ENCODE measurements at places on chromosomes 7 and 10.

DNA sequence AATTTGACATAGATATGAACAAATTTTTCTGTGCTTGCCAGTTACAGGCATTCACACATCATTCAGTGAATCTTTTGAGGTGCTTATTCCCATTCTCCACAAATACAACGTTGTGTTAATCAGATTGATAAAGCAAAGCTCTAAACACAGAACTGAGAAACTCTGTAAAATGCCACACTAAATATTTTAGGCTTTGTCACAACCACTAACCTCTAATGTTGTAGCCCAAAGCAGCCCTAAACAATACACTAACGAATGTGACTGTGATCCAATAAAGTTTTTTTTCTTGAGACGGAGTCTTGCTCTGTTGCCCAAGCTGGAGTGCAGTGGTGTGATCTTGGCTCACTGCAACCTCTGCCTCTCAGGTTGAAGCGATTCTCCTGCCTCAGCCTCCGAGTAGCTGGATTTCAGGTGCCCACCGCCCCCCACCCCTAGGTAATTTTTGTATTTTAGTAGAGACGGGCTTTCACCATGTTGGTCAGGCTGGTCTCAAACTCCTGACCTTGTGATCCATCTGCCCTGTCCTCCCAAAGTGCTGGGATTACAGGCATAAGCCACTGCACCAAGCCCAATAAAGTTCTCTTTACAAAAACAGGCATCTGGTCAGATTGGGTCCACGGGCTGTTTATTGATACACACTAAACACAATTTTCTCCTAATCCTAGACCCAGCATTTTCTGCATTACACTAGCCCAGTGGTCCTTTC is 6.9 kb downstream of the CYCS start:
- DNase-seq = no peak

DNA sequence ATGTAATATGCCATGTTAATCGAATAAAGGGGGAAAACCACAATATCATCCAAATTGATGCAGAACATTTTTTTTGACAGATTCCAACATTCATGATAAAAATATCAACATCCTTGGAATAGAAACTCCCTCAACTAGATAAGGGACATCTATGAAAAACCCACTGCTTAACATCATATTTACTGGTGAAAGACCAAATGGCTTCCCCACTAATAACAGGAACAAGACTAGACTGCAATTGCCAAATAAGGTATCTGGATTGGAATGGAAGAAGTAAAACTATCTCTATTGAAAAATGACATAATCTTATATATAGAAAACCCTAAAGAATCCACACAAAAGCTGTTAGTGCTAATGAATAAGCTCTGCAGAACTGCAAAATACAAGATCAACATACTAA is 27.8 kb downstream of the SMURF1 start:
- DNase-seq = no peak

- no peak for DNase-seq
Measured at GRCh38 chr7:132110692-132111091, 465.6 kb downstream of the PLXNA4 start.

DNA sequence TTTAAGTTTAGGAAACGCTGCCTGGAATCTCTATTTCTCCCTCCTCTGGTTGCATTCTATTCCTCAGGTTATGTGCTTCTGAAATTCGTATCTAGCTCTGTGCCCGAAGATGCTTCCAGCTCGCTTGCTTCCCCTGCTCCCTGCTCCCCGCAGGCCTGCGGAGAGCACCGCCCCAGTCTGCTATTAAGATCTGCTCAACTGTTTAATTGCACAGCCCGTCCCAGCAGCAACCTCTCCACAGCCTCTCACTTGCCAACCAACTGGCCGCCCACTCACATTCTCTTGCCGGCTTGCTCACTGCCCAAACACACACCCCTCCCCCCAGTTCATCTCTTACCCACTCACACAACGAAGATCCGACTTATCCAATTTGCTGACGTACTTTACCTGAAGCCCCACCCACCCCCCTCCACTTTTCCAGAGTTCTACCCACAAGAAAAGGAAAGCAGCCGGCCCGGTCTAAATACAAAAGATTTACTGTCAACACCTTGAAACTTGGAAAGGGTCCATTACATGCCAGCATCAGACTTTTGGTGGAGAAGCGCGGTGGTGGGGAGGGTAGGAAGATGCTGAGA is 167.3 kb upstream of the KLF14 start:
- no peak for DNase-seq

- no peak for DNase-seq
Measured at GRCh38 chr7:21338728-21339164, 89.1 kb upstream of the SP4 start.

DNA sequence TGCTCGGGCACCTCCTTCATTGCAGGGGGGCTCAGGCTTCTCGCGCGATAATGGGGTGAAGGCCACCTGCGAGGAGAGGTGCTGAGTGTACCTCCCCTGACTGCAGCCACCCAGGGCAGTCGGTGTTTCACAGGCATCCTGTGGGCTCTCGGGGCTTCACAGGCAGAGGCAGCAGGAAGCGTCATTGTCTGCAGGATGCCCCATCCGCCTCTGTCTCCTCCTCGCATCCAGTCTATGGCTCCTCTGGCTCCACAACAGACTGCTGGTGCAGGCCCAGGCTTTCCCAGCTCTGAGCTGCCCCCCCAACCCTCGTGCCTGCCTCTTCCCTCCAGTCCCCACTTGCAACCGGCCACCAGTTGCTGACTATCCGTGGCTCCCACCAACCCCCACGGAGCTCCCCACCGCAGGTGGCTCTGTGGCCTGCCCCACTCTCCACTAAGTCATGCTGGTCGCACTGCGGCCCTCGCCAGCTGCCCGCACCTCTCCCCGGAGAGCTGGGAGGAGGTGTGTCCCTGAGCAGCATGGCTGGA is 36.5 kb downstream of the CAMK2B start:
- no peak for DNase-seq

DNA sequence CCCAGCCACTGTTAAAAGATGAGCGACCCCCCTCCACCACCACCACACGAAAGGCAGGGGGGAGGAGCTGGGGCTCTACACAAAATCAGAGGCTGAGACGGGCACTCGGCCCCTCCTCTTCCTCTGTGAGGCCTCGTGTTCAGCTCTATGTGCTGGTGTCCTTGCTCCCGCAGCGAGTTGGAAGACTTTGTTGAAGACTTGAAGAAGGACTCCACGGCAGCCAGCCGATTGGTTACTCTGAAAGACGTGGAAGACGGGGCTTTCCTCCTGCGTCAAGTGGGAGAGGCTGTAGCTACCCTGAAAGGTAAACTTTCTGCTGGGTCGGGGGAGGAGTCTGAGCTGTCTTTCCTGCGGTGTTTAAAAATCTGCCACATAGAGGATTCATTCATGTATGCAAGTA is 203.7 kb downstream of the ARHGAP21 start:
- DNase-seq = no peak

GRCh38 chr10:17239345-17240085 is 11.5 kb downstream of the VIM start:
- DNase-seq = no peak

DNA sequence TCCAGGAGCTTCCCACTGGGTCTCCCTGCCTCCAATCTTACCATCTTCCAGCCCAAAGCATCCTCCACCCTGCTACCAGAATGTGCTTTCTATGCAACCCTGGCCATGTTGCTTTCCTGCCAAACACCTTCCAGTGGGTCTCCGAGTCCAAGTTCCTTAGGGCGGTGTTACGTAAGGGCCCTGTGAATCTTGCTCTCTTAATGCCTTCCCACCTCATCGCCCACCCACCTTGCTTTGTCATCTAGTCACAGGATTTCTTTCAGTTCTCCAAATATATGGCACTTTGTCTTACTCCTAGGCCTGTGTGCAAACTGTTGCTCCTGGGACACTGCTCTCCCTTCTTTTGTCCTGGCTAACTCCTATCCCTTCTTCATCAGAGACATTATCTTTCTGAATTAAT is 344.5 kb downstream of the RPS24 start:
- DNase-seq = no peak

GRCh38 chr7:128247640-128248194 is 6.6 kb downstream of the LEP start:
- DNase-seq = no peak

DNA sequence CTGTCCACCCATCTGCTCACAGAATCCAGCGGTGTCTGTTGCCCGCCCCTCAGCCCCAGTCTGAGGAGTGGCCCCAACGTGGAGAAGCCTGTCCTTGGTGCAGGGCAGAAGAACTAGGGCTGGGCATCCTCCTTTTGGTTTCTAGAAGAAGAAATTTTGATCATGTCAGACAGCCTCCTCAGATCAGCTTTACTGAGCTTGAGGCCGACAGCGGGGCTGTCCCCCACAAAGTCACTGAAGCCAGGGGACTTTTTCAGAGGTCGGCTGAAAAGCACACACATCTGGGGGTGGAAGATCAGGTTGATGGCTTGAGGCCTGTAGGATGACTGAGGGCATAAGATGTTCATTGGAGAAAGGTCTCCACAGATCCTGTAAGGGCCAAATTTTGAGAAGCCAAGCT is 767.9 kb downstream of the GRID1 start:
- DNase-seq = no peak

DNA sequence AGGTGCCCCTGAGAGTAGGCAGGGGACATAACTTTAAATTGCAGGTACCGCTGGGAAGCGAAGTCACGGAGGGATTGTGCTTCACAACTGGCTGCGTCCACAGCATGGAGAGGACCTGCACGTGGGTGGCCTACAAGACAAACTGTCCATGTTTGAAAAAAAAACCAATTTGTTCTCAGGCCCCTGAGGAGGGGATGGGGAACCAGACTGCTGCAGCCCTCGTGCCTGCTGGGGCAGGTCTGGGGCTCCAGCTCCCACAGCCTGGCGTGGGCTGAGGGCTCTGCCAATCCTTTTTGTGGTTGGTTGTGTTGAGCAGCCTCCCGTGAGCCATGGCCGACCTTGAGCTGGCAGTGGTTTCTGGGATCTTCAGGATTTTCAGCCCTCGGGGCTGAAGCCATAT is 9.7 kb downstream of the SFRP5 start:
- DNase-seq = no peak

- DNase-seq = no peak
Measured at GRCh38 chr10:74077416-74077815, 73.2 kb downstream of the AP3M1 start.

DNA sequence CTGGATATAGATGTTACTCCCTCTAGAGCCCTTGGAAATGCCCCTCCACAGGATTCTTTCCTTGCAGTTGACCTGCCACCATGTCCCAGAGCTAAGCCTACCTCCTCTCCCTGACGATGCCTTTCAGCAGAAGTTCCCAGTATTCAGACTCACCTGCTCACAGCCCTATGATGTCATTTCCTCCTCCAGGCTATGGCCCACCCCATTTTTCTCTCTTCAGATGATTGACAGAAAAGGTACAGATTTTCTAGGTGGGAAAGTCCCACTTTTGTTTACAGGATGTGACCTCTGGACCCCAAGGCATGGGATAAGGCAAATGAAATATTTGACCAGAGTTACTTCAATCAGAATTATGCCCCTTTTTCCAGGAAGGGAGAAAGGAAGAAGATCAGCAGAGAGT is 280.2 kb upstream of the PHYHIPL start:
- no peak for DNase-seq

- no peak for DNase-seq
Measured at GRCh38 chr7:33458581-33458980, 329.2 kb downstream of the BBS9 start.

DNA sequence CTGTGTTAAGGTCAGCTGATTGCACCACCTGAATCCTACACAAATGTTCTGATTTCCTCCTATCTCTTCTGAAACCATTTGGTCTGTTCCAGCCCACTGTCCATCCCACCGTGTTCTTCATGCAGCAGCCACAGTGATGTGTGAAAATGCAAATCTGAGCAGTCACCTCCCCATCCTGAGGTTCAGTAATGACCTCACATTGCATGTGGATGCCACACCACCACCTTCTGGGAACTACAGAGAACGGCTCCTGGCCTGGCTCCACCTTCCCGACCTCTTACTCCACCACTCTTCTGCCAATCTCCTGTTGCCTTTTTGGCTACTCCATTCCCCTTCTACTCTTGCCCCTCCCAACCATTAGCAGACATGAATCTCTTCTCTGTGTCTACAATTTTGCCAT is 244.4 kb downstream of the TNS3 start:
- DNase-seq = no peak

- no peak for DNase-seq
Measured at GRCh38 chr7:41732843-41733306, 30.0 kb upstream of the INHBA start.

DNA sequence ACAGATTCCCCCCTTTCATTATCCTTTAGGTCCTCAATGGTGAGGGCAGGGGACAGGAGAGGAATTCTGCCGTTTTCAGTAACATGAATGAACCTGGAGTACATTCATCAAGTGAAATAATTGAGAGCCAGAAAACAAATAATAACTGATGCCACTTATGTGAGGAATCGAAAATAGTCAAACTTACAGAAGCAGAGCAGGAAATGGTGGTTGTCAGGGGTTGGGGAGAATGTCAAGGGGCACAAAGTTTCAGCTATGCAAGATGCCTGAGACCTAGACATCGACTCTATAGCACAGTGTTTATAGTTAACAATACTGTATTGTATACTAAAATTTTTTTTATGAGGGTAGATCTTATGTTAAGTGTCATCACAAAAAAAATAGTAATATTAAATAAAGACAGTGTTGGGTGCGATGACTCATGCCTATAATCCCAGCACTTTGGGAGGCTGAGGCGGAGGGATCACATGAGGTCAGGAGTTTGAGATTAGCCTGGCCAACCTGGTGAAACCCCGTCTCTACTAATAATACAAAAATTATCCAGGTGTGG is 1219.8 kb downstream of the GATA3 start:
- no peak for DNase-seq

GRCh38 chr10:78852466-78853240 is 216.1 kb upstream of the ZMIZ1 start:
- no peak for DNase-seq

- no peak for DNase-seq
Measured at GRCh38 chr7:151046603-151047573, 1.4 kb upstream of the ASIC3 start.

DNA sequence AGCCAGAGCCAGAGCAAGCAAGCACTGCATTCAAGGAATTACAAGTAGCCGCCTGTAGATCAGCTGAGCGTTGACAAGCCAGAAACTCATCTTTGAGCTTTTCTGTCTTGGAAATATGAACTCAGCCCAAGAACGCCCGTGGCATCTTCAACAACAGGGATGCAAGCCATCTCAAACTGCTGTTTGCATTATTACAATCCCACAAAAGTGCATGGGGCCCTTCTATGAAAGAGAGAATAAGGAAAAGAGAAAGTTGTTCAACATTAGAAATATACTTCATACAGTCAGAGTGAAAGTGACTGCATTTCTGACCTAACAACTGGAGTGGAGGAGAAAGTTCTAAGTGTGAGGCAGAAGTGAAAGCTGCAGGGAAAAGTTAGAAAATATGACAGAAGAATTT is 6.5 kb downstream of the SGCE start:
- no peak for DNase-seq
